ENCODE measurements at places on chromosomes 2 and 18. TPM values are rescaled to one million over a fixed set of nuclear protein-coding genes. Genes with fewer than 3 reads are reported as not detected.
A peak's percentile ranks its signal among the peaks of the same experiment; 100 is the strongest.

TANK gene
- 74.6 TPM for total RNA-seq

ARHGAP28 gene
- 17.8 TPM for total RNA-seq

ABI2 gene
- 24.0 TPM for total RNA-seq

MDH1B gene
- 0.32 TPM for total RNA-seq

NDUFS1 gene
- 223 TPM for total RNA-seq

OTX1 gene
- total RNA-seq = 0.62 TPM

RAB11FIP5 gene
- total RNA-seq = 111 TPM

RNMT gene
- 30.8 TPM for total RNA-seq

PPP1R1C gene
- 0.51 TPM for total RNA-seq

ZNF513 gene
- 15.3 TPM for total RNA-seq

ANTXR1 gene
- 91.9 TPM for total RNA-seq

NEB gene
- 1,145 TPM for total RNA-seq

GRCh38 chr2:220531216-220531615 is 903.8 kb downstream of the SLC4A3 start:
- no peak for DNase-seq

GRCh38 chr18:74068296-74068695 is 79.3 kb downstream of the FBXO15 start:
- no peak for DNase-seq

GRCh38 chr2:84115173-84115857 is 343.8 kb downstream of the SUCLG1 start:
- no peak for DNase-seq

DNA sequence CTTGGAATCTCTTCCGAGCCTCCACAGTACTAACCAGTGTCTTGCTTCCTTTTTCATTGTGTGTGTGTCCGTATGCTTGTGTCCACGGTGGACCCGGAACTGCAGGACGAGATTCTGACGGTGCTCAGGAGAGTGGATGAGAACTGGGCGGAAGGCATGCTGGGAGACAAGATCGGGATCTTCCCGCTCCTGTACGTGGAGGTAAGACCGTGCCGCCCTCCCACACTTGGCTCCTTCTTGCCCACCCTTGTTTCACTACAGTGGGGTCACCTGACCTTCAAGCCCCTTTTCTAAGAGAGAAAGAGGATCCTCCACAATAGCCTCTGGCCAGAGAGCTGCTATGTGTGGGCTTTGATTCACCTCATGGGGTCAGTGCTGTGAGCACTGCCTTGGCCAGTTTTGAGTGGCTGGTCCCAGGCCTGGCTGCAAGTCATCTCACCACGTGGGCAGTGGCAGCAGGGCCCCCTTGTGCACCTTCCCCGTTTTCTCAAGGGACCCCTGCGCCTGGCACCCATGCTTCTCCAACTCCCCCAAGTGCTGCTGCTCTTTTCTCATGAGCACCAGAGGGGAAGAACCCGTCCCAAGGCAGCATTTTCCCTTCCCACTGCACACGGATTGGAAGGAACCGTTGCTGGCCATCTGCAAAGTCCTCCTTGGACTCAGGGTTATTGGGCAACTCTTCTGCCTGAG is 242.1 kb downstream of the SEPTIN10 start:
- DNase-seq = no peak

DNA sequence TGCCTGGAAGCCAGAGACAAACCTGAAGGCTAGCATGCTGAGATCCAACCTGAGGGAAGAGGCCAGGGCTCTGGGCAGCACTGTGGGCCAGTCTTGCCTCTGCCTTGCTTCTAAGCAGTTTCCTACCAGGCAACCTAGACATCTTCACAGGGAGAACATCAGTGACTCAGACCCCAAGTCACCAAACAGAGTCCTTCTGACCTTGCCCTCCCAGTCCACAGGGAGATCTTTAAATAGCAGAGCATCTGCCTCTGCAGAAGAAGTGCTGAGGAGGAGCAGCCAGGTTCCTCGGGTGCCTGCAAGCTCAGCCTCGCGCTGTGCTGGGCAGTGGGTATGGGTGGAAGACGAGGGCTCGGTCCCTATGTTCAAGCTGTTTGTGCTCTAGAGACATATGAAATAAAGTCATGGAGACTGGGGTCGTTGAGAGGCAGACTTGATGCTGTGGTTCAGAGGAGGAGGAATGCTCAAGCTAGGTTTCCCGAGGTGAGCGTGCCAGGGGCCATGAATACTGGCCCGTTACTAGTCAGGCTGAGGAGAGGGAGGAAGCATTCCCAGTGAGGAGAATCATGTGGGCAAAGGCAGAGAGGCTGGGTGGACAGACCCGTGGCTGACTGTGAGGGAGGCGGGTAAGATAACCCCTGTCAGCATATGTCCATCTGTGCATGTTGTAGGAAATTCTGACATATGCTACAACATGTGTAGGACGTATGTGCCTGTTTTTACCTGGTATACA is 66.5 kb downstream of the BOLA3 start:
- DNase-seq = peak; percentile 56

DNA sequence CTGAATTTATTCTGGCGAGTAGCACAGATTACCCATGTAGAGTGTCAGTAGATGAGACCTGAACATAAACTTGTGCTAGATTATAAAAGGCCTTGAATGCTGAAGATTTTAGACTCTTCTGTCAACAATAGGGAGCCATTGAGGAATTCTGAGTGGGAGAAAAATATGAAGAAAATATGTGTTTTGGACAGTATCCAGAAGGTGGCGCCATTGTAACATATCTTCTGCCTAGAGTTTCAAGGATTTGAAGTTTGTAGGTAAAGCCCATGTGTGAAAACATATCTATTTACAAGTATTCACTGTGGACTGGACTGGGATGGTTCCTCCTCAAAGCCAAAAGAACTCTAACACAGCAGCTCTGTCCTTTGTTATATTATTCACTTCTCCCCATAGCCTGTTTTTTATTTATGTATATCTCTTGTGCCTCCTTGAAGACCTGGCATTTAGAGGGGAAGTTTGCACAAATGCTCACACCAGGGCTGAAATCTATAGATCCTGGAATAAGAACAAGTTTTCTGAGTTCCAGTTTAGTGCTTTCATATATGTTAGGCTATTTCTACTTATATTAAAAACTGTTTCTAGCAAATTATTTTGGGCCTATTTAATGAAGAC is 124.9 kb downstream of the RDH14 start:
- peak; percentile 70 for DNase-seq

DNA sequence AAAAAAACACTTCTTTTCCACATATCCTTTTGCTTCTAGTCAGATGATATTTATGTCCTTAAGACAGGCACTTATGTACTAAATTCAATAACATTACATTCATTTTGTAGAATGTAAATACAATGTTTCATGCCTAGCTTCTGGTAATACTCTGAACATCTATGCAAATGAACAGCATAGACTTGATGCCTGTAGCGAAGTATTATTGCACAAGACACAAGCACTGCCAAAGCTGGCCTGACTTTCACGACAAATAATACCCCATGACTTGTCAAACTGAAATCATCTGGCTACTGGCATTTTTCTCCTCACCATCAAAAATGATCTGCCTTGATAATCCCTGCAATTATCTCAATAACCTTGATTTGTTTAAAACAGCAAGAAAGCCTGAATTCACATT is 101.3 kb downstream of the L3MBTL4 start:
- no peak for DNase-seq

DNA sequence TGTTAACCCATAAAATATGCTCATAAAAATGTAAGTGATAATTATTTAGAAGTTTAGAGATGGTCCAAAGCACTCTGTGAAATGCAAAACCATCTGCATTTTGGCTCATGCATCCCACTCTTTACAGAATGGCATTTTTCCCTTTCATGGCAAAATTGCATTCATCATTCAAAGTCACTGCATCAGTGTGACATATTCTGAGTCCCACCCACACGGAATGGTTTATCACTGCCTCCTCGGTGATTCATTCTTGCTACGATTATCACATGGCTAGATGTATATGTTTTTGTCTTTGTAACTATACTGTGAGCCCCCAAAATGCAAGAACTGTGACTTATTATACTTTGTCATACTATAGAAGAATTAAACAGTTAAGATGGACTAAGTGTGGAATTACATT is 293.0 kb downstream of the LRATD1 start:
- DNase-seq = no peak

- DNase-seq = no peak
Observed at GRCh38 chr18:62784338-62784965, 69.1 kb downstream of the PHLPP1 start.

DNA sequence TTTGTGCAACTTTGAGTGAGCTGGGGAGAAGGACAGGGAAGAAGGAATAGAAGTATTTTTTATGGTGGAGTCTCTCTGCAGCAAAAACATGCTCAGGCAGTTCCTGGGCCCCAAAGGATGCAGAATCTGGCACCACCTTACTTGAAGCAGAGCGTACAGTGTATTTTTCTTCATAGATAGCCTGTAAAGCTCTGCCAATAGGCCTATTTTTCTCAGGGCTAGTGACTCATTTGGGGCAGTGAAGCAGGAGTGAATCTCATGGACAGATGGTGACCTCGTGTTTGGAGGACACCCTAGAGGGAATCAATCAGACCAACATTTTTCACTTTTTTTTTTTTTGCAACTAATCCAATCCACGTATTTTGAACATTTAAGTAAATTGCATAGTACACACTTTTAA is 268.1 kb upstream of the CXCR4 start:
- DNase-seq = peak; percentile 32

DNA sequence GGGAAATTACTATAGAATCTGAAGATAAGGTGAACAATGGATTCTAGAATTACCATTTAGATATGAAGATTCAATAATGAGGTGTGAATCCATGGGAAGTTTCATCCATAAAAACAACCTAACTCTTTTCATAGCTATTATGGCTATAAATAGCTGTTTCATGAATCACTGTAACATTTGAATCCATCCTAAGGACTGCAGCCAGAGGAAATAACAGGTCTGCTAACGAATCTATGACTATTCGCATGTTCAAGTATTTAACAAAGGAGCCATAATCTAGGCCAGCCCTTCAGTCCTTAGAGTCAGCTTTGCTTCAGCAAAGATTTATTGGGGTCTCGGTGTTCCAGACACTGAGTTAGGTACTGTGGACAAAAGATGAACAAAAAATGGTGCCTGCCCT is 87.1 kb downstream of the MYOM1 start:
- no peak for DNase-seq

DNA sequence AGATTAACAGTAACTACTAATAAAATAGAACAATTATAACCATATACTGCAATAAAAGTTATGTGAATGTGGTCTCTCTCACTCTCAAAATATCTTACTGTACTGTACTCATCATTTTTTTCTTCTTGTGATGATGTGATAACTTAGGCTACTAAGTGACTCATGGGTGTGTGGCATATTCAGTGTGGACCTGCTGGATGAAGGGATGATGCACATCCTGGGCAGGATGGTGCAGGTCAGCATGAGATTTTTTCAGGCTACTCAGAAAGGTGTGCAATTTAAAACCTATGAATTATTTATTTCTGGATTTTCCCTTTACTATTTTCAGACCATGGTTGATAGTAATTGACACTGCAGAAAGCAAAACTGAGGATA is 90.7 kb downstream of the NCKAP5 start:
- no peak for DNase-seq

- peak; percentile 26 for DNase-seq
Observed at GRCh38 chr2:171529914-171530313, 7.6 kb downstream of the CYBRD1 start.

GRCh38 chr2:232477751-232478510 is 9.7 kb downstream of the ECEL1 start:
- no peak for DNase-seq

DNA sequence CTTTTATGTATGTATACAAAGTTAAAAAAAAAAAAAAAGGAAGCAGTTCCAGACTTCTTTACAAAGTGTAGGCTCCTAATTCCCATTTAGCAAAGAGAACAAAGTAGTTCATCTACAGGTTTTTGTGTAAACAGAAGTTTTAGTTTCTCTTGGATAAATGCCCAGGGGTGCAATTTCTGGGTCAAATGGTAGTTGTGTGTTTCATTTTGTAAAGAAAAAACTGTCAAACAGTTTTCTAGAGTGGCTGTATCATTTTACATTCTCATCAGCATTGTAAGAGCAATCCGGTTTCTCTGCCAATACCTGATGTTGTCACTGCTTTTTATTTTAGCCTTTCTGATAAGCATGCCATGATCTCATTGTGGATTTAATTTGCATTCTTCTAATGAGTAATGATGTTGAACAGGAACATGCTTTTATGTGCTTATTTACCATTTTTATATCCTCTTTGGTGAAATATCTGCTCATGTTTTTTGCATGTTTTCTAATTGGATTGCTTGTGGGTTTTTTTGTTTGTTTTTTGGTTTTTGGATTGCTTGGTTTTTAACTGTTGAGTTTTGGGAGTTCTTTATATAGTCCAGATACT is 16.6 kb upstream of the PSME4 start:
- peak; percentile 42 for DNase-seq

- no peak for DNase-seq
Observed at GRCh38 chr2:236970656-236971010, 115.1 kb upstream of the COPS8 start.

GRCh38 chr2:3461801-3462492 is 57.4 kb downstream of the ADI1 start:
- DNase-seq = peak; percentile 77

GRCh38 chr2:136844546-136844945 is 79.2 kb downstream of the THSD7B start:
- DNase-seq = no peak

DNA sequence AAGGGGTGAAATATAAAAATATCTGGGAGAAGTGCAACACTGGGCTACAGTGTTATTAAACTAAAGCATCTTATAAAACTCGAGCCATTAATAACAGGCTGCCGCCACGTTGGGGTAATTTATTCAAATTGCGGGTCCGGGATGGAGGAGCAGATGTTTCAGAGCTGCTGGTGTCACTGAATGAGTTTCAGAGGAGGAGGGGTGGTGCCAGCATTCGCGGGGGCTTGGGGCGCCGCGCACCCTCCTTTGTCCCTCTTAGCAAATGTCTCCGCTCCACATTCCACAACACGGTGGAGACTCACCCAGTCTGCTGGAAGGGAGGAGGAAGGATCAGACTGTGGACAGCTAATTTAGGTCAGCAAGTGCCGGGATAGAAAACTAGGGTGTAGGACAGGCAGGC is 260.5 kb downstream of the CELF4 start:
- no peak for DNase-seq

DNA sequence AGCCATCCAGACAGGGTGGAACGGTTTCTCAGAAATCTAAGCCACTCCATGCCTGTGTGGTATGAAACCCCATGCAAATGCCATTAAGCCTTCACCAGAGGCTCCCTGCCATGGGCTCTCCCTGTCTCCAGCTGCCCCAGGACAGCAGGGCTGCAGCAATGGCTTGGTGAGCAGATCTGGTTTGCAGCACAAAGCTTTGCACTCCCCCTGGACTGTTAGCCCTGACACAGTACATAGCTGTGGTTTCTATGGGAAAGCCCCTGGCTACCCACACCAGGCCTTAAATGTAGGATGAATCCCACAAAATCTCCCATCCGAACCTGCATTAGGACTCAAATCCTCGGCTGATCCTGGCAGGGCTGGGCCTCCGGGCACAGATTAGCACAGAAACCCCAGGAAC is 291.6 kb downstream of the TNS1 start:
- peak; percentile 93 for DNase-seq

- DNase-seq = peak; percentile 88
Observed at GRCh38 chr2:149686136-149687051, 98.8 kb upstream of the MMADHC start.

DNA sequence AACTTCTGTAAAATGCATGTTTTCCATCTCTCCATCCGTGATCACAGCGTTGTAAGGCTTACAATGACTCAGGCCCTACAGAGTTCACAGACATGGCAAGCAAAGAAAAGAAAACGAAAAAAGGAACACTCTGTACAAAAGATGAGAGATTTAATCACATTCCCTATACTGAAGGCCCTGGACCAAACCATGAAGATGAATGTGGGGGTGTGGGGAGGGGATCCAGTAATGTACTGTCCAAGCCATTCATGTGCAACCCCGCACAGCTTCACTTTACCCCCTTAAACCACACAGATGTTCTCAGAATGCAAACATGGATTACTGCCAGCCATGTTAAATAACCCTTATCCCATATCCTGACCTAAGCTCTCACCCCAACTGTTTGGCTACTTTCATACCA is 391.1 kb downstream of the NCKAP5 start:
- no peak for DNase-seq
